ENCODE measurements at places on chromosomes 3 and 15.

GRCh38 chr3:42490243-42490642 is 12.2 kb upstream of the VIPR1 start:
- no peak for DNase-seq

DNA sequence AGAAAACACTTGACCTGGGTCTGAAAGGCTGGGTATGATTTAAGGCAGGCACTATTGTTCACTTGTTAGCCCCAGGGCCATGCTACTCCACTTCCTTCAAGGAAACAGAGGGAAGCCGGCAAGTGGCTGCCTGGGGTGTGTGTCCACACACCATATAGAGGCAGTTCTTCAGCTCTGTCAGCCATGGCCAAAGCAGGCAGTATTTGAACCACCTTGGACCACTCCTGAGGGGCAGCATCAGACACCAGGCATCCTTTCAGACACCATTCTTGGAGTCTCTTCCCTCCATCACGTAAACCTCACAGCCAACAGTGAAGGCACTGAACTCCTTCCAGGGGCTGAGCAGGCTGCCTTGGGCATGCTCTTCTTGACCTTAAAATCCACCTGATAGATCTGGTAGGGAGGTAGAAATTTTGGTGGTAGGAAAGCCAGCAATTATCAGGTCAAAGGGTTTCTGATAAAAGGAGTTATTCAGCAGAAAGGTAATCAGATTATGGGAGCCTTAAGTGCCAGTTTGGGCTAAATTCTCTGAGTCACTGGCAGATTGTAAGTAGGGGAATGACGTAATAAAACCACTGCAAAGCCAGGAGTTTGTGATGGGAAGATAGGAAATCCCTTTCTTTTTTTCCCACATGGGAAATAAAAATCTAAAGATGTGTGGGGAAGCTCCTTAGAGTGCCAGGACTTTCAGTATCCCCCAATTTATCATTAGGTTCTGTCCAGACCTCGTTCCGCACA is 20.2 kb downstream of the TGFBR2 start:
- DNase-seq, result peak; percentile 24

DNA sequence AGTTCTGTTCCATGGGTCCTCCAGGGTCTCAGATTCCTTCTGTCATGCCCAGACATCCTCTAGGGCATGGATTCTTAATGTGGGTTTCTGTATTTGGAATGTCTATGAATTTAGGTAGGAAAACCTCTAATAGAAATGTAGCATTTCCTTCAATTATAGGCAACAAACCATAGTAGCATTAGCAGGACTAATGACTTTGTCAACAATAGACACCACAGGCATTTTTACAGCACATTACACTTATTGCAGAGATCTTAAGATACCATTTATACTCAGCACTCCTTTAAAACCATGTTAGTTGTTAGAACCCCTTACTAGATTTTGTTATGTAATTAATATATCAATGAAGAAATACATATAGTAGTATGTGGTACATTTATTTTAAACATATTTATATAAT is 77.8 kb upstream of the TBC1D5 start:
- DNase-seq, result no peak

DNA sequence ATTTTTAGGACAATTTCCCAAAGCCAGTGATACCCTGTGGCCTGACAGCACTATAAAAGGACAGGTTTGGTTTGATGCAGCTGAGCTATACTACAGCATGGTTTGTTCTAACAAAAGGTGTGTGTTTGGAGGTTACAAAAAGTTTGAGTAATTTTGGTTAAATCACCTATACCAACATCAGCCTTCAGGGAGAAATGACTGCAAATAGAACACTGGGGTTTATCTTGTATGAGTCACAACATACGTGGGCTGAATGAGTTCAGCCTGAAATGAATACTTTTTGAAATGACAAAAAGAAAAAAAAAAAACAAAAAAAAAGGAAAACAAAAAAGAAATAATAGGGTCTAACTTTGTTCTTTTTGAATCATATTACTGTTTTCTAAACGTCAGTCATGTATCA is 345.7 kb downstream of the CNTN3 start:
- DNase-seq, result no peak

GRCh38 chr3:61561374-61562041 is at the start of gene PTPRG:
Gene PTPRG, plus strand, starts transcription at chr3:61561571. Its CDS starts 717 bp downstream, at chr3:61562288.
- peak; percentile 16 for DNase-seq

DNA sequence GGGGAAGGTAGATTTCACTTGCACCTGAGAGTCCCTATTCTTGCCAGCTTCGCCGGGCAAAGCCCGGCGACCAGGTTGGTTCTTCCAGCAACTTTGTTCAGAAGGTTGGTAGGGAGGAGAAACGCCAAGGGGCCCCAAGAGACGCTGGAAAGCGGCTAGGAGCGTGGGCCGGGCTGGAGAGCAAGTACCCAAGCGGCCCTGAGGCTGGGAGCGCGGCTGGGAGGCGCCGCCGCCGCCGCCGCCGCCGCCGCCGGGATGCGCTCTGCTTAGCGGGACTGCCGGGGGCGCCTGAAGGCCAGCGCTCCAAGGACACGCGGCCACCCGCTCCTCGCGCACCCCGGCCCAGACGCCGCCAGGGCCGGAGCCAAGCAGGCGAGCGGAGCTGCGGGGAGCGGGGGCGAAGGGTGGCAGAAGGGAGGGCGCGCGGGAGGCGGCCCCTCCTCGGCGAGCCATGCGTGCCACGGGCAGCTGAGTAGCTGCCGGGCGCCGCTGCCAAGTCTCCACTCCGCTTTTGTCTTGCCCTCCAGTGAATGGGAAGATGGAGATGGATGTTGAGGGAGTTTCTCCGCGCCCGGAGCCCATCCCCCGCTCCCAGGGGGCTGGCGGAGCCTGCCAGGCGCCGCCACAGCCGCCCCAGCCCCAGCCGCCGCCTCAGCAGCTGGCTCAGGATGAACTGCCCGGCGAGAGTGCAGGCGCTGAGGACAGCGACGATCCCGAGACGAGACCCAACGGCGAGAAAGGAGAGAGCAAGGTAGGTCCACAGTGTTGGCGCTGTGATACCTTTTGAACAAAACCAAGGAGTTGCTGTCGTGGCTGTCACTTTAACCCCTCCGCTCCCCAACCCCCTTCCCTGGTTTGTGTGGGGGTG is 227.4 kb upstream of the AZI2 start:
- DNase-seq, result no peak

- DNase-seq, result no peak
Measured at GRCh38 chr3:37987751-37988179, 2.8 kb upstream of the VILL start.

GRCh38 chr3:140199743-140200142 is 264.8 kb downstream of the CLSTN2 start:
- DNase-seq, result no peak

DNA sequence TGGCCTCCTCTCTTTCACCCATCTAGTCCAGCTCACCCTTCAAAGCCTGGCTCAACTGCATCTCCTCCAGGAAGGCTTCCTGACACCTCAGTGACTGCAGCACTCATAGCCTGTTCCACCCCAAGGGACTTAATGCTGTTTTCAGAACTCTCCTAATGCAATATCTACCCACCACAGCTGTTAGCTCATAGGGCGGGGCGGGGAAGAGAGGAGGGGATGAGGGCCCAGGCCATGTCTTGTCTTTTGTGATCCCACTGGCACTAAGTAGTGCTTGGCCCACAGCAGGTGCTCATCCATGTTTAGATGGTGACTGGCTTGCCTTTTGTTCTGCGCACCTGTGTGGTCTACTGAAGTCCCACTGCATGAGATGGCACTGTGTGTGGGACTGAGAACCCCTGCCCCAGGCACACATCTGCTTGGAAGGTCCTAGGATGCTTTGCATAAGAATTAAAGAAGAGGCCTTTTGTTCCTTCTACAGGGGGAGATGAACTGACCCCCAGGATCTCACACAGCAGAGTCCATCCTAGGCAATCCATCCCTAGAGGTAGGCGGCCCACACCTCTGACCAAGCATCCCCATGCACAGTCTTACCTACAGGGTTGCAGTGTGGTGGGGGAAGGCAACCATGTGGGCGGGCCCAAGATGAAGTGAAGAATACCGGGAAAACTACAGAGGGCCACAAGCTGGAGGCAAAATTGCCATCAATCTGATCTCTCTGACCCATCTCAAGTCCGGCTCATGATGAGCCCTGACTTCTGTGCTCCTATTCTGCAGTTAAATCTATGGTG is 23.0 kb downstream of the SLC12A8 start:
- peak; percentile 54 for DNase-seq

GRCh38 chr3:83802801-83803200 is 1156.0 kb upstream of the CADM2 start:
- no peak for DNase-seq

DNA sequence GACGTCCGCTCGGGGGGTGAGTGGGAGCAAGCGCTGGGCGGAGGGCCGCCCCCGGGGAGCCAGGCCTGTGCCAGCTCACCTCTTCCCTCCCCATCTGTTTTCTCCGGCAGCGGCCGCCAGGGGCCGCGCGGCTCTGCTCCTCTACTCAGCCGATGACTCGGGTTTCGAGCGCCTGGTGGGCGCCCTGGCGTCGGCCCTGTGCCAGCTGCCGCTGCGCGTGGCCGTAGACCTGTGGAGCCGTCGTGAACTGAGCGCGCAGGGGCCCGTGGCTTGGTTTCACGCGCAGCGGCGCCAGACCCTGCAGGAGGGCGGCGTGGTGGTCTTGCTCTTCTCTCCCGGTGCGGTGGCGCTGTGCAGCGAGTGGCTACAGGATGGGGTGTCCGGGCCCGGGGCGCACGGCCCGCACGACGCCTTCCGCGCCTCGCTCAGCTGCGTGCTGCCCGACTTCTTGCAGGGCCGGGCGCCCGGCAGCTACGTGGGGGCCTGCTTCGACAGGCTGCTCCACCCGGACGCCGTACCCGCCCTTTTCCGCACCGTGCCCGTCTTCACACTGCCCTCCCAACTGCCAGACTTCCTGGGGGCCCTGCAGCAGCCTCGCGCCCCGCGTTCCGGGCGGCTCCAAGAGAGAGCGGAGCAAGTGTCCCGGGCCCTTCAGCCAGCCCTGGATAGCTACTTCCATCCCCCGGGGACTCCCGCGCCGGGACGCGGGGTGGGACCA is 632 bp upstream of the CRELD1 start:
- DNase-seq, result peak; percentile 84

- DNase-seq, result no peak
Measured at GRCh38 chr15:27241943-27242342, 271.0 kb downstream of the GABRG3 start.

GRCh38 chr3:13518516-13518953 is 30.4 kb upstream of the FBLN2 start:
- no peak for DNase-seq

DNA sequence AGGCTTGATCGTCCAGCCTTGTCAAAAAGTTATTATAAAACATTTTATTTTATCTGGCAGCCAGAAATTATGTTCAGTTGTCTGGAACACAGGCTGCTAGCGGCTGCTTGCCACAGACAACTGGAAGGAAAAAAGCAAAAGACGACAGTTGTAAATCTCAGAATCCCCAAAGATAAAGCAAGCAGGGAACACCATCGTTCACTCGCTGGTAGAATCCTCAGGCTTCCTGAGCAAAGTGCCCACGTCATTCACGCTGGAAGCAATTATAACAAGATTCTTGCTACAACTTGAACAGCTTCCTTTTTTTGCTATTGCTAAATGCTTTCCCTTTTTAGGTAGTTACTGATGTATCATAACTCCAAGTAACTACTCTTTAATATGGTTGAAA is 33.6 kb downstream of the ADAMTS17 start:
- no peak for DNase-seq

DNA sequence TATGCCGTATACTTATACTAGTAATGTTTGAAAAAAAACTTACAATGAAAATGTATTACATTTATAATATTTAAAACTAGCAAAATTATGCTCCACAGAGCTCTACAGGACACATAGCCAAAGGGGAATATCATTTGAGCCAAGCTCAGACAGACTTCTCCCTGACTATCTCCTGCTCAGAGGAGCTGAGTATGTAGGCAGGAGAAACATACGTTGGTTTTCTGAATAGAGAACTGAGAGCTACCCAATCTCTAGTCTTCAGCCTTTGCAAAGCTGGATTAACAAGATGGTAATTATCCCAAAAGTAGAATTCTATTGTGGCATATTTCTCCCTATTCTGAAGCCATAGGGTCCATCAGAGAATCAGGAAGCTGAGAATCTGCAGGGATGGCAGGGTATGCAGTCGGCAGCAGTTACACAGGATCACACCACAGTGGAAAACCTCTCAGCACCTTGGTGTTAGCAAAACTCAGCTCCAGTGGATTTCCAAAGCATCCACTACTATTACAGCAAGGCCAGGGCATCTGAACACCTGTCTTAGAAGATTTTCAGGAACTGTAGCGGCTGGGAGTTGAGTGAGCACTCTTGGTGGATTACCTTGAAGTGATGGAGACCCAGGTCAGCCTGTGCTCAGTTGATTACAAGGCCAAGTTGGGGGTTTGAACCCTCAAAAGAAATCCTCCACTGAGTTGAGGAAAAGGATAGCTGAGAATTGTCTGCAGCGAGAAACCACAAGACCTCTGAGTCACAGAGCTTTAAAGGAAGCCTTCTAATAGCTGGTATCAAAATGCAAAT is 30.1 kb downstream of the GPR15 start:
- DNase-seq, result no peak

DNA sequence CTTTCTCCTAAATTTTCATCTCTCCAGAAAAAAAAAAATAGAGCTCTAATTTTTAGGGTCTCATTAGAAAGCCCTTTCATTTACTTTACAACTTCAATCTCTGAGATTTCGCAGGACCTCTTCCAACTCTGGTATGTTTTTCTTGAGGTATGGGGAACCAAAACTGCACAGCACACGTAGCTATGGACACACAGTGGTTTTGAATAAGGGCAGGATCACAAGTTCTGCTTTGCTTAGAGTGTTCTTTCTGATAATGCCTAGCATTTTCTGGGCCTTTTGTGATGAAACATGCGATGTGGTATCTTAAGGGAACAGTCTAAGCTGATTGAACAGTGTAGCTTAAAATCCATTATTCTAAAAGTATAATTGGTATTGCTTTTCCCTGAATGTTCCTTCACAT is 25.3 kb downstream of the ZNF592 start:
- DNase-seq, result no peak

DNA sequence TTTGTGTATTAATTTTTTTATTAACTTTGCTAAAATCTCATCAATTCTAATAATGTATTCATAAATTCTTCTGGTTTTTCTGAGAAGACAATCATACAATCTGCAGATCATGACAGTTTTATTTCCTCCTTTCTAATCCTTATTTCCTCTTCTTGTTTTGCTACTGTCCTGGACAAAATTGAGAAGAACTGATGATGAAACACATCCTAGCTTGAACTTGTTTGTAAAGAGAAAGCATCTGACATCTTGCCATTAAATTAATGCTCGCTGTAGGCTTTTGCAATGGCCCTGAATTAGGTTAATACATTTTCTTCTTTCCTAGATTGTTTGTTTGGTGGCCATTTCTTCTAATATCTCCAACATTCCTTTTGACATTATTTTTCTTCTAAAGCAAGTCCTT is 110.9 kb upstream of the TPM1 start:
- DNase-seq, result no peak

- DNase-seq, result no peak
Measured at GRCh38 chr3:23760325-23760724, 45.4 kb upstream of the UBE2E1 start.

GRCh38 chr3:141597931-141598330 is 111.1 kb downstream of the RASA2 start:
- DNase-seq, result no peak

- no peak for DNase-seq
Measured at GRCh38 chr15:77409259-77410156, 10.4 kb downstream of the PEAK1 start.

Data from erythroblast (primary cell).